IPS-NIHi11 (cell line): ENCODE measurements at places on chromosomes 6 and 20.

GRCh38 chr6:129884211-129884610, 23.1 kb upstream of the TMEM244 start:
- DNase-seq = no peak

- DNase-seq = no peak
These were observed 63.6 kb downstream of the F13A1 start for GRCh38 chr6:6256886-6257285.

- DNase-seq = peak; percentile 88
These were observed 278.4 kb downstream of the LRFN2 start for GRCh38 chr6:40308533-40309306.

- no peak for DNase-seq
These were observed 9.1 kb downstream of the ATP9A start for GRCh38 chr20:51758978-51759544.

GRCh38 chr6:219019-219570, 73.2 kb upstream of the DUSP22 start:
- no peak for DNase-seq

DNA sequence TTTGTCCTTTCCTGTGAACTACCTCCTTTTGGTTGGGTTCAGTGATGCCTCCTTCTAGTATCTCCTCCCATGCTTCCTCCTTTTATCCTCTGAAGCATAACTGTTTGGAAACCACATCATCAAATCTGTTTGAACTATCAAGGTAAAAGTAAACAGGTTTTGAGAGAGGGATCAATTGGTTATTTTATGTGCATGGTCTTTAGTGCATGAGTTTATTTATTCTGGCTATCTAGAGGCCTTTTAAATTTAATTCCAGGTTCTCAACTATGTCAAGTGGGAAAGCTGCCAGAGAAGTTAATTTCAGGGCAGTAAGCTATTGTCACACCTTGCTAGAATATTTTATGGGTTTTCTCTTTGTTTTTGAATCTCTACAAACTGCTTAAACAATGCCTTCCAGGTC, 54.1 kb downstream of the WASF1 start:
- DNase-seq = no peak

GRCh38 chr6:115551527-115551926, 509.2 kb downstream of the FRK start:
- DNase-seq = no peak

- no peak for DNase-seq
These were observed 12.5 kb upstream of the PANK2 start for GRCh38 chr20:3876676-3877075.

DNA sequence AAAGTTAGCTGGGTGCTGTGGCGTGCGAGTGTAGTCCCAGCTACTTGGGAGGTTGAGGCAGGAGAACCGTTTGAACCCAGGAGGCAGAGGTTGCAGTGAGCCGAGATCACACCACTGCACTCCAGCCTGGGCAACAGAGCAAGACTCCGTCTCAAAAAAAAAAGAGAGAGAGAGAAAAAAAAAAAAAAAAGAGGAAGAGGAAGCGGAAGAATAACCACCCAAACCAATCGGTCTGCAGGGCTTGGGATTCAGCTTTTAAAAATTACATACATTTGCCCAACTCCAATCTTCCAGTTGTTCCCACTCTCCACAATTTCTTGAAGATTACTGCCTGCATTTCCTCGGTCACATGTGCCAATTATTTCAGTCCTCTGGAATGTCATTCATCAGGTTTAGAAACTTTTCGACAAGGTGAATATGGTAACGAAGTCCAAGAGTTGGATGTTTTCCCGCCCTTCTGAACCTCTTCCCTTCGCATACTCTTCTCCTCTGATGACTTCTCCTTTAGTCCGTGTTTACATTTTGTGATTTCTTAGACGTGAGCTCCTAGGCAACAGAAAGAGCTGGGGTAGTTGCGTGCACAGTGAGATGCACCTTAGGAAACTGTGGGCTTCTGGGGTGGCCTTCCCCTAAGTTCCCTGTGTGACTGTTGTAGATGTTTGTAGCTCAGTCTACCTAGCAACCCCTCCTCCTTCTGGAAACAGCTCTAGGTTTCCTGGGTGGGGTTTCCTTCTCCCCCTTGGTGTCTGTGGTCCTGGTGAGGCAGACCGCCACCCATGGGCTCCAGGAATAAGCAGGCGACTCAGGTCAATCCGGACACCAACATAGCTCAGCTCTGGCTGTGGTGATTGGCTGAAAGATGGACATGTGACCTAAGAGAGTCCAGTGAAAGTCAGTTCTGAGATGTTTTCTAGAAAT, 63.0 kb upstream of the NCOA3 start:
- DNase-seq = peak; percentile 61

DNA sequence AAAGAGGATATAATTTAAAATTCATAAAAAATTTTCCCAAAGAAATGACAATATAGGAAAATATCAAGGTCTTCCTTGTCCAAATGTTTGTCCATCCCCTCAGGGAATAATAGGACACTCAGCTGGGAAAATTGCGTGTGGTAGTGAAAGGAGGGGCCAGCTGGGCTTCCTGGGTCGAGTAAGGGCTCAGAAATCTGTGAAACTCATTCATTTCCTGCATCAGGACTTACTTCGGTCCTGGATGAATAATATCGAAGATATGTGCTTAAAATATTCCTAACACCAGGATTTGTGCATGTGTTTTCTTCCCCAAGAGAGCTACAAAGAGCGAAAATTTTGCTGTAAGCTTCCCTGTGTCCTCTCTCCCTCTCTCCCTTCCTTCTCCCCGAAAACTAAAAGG, 118.2 kb upstream of the GJE1 start:
- DNase-seq = no peak

DNA sequence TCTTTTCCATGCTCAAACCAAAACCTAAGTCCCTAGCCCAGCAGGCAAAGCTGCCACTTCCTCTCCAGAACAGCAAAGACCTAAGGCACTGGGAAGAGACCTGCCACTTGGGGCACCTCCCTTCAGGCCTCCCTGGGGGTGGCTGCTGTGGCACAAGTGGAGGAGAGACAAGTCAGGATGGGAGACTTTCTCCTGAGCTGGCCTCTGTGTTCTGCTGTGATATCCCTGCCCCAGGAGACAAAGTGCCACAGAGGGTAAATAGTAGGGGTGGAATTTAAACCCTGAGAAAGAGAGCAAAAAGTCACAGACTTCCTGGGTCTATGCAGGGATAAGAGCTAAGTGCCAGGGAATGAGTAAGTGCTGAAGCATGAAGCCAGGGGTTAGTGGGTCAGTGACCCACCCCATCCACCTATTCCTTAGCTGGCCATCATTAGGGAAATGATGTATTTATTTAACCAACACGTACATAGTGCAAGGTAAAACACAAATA, 84.2 kb downstream of the MRPL14 start:
- no peak for DNase-seq

GRCh38 chr6:14635934-14636591, 518.5 kb downstream of the CD83 start:
- DNase-seq = no peak

DNA sequence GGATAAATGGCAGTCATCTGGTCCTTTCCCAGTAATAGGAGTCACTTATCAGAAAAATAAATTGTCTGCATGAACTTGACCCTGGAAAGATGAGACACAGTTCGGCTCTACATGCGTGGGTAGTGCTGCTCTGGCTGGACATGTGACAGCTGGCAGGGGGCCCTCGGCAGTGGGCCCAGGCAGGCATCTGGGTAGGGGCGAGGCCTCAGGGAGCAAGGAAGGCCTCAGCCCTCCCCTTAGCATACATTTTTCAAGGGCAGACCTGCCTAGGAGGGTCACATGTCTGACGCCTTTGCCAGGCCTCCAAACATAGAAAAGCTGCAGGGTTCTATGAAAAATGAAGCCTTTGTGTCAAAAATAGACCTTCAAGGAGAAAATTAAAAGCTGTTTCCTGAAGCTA, 12.8 kb upstream of the ILRUN start:
- no peak for DNase-seq

GRCh38 chr6:26514984-26515383, 14.9 kb downstream of the BTN1A1 start:
- DNase-seq = no peak

DNA sequence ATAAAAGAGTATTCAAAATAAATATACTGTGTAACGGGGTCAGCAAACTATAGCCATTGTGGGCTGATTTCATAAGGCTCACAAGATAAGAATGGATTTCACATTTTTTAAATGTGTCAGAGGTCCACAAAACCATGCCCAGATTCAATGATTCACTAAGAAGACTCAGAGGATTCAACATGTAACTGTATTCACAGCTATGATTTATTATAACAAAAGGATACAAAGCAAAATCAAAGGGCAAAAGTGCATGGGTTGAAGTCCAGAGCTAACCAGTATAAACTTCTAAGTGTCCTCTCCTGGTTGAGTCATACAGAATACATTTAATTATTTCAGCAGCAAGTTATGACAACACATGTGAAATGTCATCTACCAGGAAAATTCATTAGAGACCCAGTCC, 49.2 kb downstream of the TBC1D32 start:
- DNase-seq = no peak

- DNase-seq = no peak
These were observed 314.7 kb downstream of the PAX1 start for GRCh38 chr20:22020201-22020600.

- DNase-seq = no peak
These were observed 107.9 kb upstream of the PLEKHG1 start for GRCh38 chr6:150491811-150492172.

- DNase-seq = no peak
These were observed 47.7 kb downstream of the SPATA2 start for GRCh38 chr20:49867453-49868215.

- no peak for DNase-seq
These were observed 55.1 kb upstream of the HBS1L start for GRCh38 chr6:135109761-135110160.

GRCh38 chr6:139990856-139991465, 616.5 kb upstream of the CITED2 start:
- DNase-seq = no peak

DNA sequence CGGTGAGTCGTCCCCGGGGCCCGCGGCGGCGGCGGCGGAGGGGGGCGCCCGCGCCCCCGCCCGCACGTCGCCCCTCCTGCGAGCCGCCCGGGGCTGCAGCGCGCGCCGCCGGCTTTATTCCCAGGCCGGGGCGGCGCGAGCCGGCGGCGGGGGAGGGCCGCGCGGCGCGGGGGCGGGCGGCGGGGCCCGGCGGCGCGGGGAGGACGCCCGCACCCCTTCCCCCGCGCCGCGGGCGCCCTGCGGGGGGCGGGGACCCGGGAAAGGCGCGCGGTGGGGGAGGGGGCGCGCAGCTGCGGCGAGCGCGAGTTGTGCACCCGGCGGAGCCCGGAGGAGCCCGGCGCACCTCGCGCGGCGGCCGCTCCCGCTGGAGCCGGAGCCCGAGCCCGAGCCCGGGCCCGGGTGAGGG, 646 bp downstream of the HMGA1 start:
- DNase-seq = peak; percentile 54

GRCh38 chr6:168624540-168624939, 183.6 kb downstream of the SMOC2 start:
- no peak for DNase-seq

DNA sequence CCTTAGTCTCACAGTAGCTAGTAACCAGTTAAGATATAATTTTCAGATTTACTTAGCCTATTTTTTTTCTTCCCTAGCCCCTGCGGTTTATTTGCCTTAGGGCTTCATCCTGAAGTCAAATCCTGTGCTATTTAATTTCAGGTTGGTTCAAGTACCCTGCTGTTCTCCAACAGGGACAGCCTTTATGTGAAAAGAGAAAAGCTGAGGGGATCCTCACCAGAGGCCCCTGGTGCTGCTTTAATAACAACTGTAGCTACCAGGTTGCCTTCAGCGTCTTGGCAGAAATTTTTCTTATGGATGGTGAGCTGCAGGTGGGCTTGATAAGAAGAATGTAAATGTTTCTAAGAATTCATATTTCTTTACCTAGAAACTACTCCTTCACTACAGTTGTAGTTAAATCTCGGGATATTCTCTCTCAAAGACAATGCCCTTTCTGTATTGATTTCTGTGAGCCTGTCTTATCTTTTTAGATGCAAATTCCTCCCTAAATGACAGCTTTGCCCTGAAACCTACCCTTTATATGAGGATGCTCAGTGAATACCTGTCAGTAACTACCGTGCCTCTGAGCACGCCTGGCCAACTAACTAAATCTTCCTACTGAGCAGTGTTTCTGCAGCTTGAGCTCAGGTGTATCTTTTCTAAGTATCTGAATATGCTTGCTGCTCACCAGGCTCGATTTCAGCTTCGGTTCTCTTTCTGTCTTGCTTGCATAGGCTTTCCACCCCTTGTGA, 320.5 kb downstream of the MMUT start:
- peak; percentile 54 for DNase-seq

DNA sequence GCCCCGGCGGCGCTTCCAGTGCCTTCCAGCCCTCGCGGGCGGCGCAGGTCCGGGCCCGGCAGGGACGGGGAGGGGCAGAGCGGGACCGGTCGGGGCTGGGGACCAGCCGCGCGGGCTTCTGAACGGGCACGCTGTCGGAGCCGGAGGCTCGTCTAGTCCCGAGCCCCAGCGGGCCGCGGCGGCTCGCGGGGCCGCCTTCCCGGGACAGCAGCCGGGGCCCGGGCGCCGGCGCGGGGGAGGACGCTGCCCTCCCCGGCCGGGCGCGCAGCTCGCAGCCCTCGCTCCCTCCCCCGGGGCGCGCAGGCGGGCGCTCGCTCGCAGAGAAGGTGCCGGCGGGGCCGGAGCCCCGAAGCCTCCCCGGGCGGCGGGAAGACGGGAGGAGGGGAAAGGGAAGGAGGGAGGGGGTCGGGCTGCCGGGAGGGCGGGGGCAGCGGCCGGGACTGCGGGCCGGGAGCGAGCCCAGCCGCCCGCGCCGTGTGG, 696 bp upstream of the SIRPA start:
- peak; percentile 82 for DNase-seq

- DNase-seq = no peak
These were observed 18.9 kb upstream of the PMEPA1 start for GRCh38 chr20:57728762-57729161.

DNA sequence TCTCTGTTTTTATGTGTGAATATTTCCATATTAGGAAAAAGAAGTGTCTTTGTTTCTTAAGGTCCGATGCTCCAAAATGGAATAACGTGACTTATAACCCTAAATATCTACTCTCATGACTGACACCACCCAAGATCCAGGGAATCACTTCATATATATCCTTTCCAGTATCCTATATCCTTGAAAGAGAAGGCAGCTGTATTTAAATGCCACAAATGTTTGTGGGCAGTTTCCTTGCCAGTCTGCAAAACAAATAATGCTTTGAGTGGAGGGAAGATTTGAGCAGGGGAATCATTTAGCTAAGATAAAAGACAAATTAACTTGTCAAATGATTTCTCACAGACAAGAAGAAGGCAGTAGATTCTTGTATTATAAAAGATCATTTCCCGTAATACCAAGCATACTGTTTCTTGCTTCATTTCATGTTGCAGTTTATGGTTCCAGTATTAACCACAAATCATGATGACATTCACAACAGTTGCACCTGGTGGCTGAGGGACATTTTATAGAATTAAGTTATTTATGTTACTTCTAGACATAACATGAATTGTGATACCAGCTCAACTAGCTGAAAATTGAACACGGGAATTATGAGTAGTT, 30.0 kb upstream of the FABP7 start:
- DNase-seq = no peak
